ENCODE measurements at places on chromosomes 3 and 15.
A peak's percentile ranks its signal among the peaks of the same experiment; 100 is the strongest.

DNA sequence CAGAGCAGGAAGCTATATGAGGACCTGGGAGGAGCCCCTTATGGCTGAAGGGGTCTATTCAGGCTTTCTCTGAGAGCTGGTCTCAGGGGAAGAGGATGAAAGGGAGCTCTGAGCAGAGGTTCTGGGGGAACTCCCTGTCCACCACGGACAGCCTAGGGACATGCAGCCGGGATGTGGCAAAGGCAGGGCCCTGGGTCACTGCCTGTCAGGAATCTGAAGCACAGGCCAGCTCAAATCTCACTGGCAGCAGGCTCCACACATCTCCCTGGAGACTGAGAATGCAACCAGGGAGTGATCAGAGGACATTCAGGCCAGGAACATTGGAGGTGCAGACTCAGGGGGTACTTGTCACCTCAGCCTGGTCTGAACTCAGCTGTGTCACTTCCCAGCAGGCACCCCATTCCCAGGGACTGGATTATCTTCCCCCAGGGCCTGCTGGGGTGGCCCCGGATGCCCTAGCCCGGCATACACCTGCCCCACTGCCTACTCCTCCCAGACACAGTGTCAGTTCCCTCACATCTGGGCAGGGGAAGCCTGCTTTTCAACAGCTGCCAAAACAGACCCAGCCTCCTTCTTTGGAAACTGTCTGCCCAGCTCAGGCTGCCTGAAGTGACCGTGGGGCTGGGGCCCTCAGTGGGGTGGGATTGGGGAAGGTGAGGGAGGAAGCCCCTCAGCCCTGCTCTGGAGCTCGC is 18.3 kb upstream of the SEMA3F start:
- no peak for DNase-seq

DNA sequence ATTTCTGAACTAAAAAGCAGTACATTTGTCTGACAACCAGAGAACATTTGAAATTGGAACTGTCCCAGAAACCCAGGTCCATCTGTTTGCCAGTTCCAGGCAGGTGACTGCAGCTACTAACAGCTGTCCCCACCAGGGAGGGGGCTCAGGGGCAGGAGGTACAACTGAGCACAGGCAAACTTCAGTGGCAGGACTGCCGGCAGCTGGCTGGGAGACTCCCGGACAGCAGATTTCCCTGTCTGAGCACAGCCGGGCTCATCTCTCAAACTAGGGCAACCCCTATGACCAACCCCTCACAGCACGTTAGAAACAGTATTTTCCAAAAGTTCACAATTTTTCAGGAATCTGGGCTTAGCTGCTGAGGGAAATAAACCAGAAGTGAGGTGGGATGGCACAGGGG is 88.8 kb downstream of the MEGF11 start:
- no peak for DNase-seq

DNA sequence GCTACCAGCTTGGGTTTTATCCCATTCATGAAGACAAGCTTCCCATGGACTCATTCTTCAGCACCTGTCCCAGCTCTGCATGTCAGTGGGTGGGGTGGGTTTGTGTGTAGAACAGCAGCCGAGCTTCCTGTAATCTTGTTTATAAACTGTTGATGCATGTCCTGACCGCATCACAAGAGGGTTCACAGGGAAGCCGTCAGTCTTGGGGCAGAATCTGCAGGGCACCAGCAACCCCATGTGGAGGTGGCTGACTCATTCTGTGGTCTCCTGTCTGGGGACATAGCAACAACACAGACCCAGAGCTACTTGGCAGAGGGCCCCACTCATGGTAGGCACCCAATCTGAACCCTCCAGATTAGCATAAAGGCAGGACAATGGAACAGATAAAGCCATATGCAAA is 35.6 kb downstream of the DAPK2 start:
- DNase-seq, result peak; percentile 60

DNA sequence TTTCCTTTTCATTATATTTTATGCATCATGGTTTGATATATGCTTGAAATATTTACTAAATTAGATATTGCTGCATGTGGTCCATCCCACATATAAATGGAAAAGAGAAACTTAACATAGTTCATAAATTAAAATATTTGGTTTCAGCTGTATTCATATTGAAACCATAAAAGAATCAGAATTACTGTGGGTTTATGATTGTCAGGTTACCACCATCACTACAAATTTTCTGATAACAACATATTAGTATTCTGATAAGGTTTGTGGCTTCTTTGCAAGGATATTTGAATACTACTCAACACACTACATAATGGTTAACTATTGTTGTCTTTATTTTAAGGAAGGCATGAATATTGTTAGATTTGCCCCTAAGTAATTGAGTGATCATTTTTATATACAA is 235.5 kb downstream of the UBE2E2 start:
- no peak for DNase-seq

- no peak for DNase-seq
Measured at GRCh38 chr3:61580982-61581643, 19.7 kb downstream of the PTPRG start.

DNA sequence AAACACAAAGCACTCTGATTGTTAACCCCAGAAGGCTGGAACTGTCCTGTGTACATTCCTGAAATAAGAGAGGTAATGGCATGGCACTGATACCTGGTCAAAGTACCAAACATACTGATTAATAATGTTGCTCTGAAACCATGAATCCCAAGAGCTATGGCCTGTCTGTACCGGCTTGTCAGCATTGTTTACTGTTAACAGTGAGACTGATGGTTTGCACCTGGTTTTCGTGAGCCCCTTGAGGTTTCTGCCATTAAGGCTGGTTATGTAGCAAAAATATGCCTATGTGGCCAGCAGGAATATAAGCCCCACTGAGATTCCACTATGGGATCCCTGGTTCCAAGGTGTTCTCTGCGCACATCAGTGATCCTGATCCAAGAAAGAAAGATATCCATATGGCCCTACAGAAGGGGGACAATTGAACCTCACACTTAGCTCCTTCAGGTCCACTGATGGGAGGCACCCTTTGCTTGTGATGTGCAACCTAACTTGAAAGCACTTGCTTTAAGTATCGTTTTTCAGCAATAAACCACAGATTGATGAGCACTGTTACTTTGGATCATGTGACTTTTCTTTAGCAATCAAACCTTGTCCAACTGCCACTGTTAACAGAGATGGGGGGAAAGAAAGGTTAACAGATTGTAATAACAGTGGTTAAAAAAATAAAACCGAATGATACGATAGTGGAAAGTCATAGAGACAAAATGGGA is 65.2 kb downstream of the TBL1XR1 start:
- no peak for DNase-seq

- no peak for DNase-seq
Measured at GRCh38 chr3:119401503-119402440, 61.6 kb downstream of the TMEM39A start.

- DNase-seq, result no peak
Measured at GRCh38 chr15:81349271-81349670, 24.7 kb downstream of the TMC3 start.

- peak; percentile 87 for DNase-seq
Measured at GRCh38 chr3:149448331-149448831, 26.1 kb upstream of the TM4SF4 start.

- DNase-seq, result no peak
Measured at GRCh38 chr3:121988146-121988545, 33.9 kb downstream of the ILDR1 start.

Measured in HCEC 1CT (cell line).